CD8-positive, alpha-beta memory T cell (primary cell): ENCODE measurements at places on chromosomes 2 and 18.

DNA sequence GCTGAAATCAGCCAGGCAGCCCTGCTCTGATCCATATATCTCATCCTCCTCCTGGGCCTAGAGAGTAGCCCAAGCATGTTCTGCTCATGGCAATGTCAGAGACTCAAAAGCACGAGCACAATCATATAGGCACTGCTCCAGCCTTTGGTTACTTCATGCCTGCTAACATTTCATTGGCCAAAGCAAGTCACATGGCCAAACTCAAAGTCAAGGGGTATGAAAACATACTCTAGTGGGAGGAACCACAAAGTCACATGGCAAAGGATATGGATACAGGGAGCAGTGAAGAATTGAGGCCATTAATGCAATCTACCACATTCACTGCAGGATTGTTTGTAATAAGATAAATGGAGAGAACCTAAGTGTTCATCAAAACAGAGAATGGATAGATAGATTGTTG is 87.8 kb upstream of the SPATS2L start:
- no peak for DNase-seq

GRCh38 chr18:7512348-7512747 is 54.8 kb upstream of the PTPRM start:
- no peak for DNase-seq

DNA sequence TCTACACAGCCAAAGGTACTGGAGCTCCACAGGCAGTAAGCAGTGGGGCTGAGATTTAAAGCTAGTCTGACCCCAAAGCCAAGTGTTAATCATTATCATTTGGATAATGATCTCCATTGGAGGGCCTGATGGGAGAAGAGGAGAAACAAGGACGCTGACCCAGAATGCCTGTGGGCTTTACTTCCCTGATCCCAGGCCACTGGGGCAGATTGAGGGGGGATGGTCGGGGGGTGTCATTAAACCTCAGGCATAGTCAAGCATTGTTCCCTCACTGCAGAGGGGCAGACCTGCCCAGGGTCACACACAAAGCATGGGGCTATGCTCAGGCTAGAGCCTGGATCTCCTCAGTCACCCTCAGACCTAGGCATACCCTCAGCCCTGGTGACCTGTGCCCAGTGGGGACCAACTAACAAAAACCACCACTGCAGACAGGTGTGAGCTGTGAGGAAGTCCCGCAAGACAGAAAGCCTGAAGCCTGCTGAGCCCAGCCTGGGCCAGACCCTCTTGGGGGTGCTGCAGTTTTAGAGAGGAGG is 53.4 kb downstream of the SDC1 start:
- no peak for DNase-seq

DNA sequence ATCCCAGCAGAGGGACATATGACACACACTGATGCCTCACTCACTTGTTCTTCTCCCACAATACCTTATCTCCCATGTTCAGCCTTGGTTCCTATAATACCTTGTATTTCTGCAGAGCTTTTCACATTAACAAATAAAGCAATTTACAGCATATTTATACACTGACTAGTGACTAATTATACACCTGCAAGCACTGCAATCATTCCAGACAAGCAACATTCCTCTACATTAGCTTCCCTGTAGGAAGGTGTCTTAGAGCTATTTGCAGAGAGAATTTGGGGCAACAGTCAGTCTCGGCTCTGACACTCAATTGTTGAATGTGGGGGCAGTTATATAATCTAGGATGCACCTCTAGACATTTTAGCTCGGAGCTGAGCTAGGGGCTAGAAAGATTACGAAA is 9.5 kb upstream of the INSIG2 start:
- DNase-seq, result no peak

DNA sequence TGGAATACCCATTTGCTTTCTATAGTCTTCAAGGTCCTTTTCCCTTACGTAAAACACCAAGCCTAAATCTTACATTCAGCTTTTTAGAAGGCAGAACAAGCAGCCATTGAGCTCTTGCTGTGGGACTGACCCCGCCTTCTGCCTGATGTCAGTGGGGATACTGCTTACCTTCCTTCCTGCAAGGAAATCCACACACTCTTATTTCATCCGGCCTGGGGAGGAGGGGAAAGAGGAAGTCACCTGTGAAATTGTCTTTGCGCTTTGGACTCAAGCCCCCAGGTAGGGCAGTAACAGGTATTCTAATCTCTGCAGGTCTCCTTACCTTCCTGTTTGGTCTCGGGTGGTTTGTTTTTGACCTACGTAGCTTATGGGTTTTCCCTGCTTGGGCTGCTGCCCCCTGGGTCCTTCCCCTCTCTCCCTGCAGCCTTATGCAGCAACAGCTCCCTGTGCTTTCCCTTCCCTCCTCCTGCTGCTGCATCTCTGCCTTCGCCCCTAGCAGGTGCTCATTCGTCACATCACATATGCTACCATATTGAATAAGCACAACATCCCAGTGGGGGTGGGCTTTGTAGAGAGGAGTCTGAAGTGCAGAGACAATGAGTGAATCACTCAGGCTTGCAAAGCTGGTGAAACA is 402.5 kb upstream of the TRIB2 start:
- no peak for DNase-seq

DNA sequence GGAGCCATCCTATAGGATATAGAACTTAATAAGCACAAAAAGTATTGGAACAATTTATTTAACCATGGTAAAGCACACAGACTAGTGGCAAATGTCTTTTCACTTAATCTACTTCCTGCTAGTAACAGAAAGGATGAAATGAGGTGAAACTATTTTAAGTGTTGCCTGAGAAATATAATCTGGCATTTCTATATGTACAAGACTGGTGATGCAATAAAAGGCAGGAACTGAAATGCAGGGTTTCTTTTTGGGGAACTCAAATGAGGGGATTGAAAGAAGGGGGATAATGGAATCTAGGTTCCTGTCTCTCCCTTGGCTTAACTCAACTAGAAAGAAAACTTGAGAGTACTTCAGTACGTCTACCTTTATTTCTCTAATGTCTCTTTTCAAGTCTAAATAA is 122.3 kb downstream of the MEMO1 start:
- no peak for DNase-seq
